ENCODE measurements at places on chromosomes 3 and 15.

GRCh38 chr15:93238641-93239040 is 149.6 kb upstream of the RGMA start:
- no peak for DNase-seq

DNA sequence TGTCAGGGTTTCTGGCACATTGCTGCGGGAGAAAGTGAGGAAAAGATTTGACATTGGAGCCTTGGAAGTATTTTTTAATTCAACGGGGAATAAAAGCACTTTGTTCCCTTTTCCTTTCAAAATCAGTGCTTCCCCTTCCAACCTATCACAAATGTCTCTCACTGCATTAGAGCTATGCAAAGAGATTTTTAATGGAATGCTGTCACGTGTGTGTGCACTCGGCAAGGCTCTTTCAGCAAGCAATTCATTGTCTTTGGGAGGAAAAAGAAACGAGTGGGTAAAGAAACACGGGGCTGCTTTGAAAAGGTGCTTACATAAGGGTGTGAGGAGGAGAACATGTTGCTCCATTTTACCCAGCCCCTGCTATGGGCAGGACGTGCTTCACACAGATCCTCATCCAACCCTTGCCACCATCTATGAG is 490.4 kb upstream of the PROK2 start:
- DNase-seq = no peak

- DNase-seq = no peak
Observed at GRCh38 chr3:36600404-36600803, 163.9 kb downstream of the DCLK3 start.

GRCh38 chr15:95302206-95302605 is 1028.3 kb upstream of the NR2F2 start:
- no peak for DNase-seq

DNA sequence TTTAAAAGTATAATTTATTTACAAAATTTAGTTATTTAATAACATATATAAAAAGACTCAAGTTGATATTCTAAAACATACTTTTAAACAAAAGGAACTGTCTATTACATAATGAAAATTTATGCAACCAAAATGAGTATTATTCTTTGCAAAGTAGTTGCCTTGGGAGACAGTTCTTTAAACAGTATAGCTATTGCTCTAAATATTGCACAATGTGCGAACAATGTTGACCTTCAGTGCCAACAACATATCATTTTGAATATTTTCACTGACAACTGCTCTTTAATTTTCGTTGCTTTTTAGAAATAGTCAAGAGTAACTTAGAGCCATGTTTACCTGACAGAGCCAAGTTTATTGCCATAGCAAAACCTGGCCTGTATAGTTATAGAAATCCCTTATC is 124.9 kb downstream of the ZBTB20 start:
- no peak for DNase-seq

GRCh38 chr3:178042376-178042775 is 493.9 kb upstream of the KCNMB2 start:
- DNase-seq = no peak

Measured in activated T-helper 2 cell treated with anti-CD3 and anti-CD28 coated beads, Interferon-gamma antibody, Interleukin-2, Interleukin-4, amounts not matched to agents 10 μg/mL and 5 μg/mL and 100 μg/mL, durations not matched to agents 14 hours and 24 hours and 36 hours (primary cell).